ENCODE measurements at places on chromosomes 3 and 15. TPM values are rescaled to one million over a fixed set of nuclear protein-coding genes. Genes with fewer than 3 reads are reported as not detected.
A peak's percentile ranks its signal among the peaks of the same experiment; 100 is the strongest.

- DNase-seq, result no peak
Measured at GRCh38 chr3:186895406-186895805, 34.9 kb upstream of the ST6GAL1 start.

- DNase-seq, result no peak
Measured at GRCh38 chr3:13563321-13563720, 14.4 kb downstream of the FBLN2 start.

GRCh38 chr3:192409838-192410683 is 317.3 kb downstream of the FGF12 start:
- DNase-seq, result no peak

DNA sequence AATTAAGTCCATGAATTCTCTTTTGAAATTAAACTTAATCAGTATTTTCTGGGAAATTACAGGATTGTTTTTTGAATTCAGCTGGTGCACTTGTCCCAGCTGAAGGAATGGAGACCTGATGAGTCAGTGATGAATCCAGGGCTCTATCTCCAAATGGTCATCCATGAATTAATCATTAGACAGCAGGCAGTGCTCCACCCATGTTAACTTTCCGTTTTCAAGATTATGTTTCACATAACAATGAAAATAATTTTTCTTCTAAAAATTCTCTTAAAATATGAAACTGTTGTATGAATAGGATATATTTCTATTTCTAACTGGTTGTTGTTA is 13.9 kb upstream of the PAQR9 start:
- peak; percentile 48 for DNase-seq

DNA sequence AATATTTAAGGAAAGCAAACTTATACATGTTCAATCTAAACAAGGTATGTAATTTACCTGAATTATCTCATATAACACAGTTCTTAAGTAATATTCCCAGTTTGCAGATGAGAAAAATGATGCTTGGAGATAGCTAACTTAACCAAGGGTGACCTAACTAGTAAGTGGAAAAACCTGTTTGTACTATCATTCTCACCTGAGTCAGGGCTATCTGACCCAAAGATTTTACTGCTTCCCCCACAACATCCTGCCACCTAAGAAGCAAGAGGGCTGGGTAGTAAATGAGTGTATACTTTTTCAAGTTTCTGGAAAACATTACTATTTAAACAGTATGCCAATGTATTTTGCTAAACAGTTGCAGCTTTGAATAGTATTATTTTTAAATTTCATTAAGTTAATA is 10.6 kb downstream of the TP63 start:
- DNase-seq, result no peak

DNA sequence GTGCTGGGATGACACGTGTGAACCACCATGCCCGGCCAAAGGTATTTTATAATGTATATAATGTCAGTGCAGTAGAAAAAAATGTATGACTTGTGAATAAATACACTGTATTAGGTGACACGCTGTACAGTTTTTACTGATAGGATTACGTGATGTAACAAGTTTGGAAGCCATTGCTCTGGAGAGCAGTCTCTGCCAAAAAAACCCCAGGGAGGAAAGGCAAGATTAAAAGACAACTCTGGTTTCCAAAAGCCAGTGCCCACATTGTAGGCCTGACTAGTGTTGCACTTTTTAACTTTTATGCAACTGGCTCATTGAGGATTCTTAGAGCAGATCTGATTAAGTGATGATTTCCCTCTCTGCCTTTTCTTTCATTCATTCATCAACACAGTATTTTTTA is 62.0 kb upstream of the SLC2A2 start:
- DNase-seq, result no peak

DNA sequence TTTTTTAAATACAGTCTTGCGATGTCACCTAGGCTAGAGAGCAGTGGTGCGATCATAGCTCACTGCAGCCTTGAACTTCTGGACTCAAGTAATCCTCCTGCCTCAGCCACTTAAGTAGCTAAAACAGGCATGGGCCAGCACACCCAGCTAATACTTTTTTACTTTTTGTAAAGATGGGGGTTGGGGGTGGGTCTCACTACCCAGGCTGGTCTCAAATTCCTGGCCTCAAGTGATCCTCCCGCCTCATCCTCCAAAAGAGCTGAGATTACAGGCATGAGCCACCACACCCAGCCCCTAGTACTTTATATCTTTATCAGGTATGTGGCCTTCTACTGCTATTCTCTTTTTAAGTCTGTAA is 8.3 kb downstream of the PEAK1 start:
- DNase-seq, result no peak

- DNase-seq, result no peak
Measured at GRCh38 chr15:67156834-67157233, 91.4 kb downstream of the SMAD3 start.

- DNase-seq, result no peak
Measured at GRCh38 chr3:50167069-50167840, 12.1 kb downstream of the SEMA3F start.

- peak; percentile 30 for DNase-seq
Measured at GRCh38 chr15:78714890-78715289, 73.9 kb upstream of the CHRNB4 start.

- no peak for DNase-seq
Measured at GRCh38 chr3:154122912-154123559, 1.8 kb downstream of the ARHGEF26 start.

GRCh38 chr3:159841766-159842165 is 146.9 kb upstream of the IL12A start:
- DNase-seq, result no peak

DNA sequence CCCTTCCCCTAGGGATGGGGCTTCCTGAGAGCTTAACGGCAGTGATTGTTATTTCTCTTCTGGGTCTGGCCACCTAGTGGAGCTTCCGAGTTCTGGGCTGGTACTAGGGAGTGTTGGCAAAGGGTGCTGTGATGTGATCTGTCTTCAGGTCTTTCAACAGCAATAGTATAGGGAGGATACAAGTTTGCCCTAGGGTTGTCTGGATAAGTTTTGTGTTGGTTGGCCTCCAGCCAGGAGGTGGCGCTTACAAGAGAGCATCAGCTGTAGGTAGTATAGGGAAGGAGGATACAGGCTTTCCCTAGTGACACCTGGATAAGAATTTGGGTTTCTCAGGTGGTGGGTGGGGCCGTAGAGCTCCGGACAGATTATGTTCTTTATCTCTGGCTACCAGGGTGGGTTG is 19.2 kb upstream of the CPOX start:
- DNase-seq, result no peak

GRCh38 chr3:132615881-132616280 is 18.8 kb downstream of the ACKR4 start:
- DNase-seq, result peak; percentile 45

- DNase-seq, result no peak
Measured at GRCh38 chr15:90035840-90036230, 34.7 kb downstream of the ZNF710 start.

DNA sequence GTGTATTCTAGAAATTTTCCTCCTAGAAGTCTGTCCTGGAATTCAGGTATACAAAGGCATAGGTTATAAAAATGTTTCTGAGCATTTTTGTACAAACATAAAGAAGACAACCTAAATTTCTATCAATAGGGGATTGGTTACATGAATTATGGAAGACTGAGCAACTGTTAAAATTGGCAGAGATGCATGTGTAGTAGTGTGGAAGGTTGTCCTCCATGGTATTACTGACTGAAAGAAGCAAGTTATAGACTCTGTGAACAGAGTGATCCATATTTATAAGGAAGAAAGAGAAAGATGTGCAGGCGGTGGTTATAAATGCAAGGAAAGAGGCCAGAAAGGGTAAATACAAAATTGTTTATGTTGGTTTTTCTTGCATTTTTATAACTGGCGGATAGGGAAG is 38.3 kb upstream of the CMTM7 start:
- DNase-seq, result no peak

DNA sequence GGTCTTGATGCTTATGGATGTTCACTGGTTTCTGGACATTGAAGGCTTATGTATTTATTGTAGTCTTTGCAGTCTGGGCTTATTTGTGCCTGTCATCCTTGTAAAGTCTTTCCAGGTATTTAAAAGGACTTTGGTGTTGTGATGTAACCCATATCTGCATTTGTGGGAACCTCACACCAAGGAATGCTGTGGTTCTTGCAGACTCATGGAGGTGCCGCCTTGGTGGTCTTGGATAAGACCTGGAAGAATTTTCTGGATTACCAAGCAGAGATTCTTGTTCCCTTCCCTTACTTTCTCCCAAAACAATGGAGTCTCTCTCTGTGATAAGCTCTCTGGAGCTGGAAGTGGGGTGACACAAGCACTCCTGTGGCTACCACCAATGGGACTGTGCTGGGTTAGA is 363.5 kb upstream of the NECTIN3 start:
- DNase-seq, result no peak

- DNase-seq, result no peak
Measured at GRCh38 chr15:69852916-69853315, 244.8 kb downstream of the TLE3 start.

GRCh38 chr3:194537732-194538247 is 51.0 kb upstream of the ATP13A3 start:
- DNase-seq, result peak; percentile 95

Gene CPNE4
- total RNA-seq, result 0.13 TPM

Gene AHSG
- not detected for total RNA-seq

Gene NOX5
- total RNA-seq, result 0.46 TPM

Gene SLC25A26
- 25.9 TPM for total RNA-seq

Gene SLC12A1
- not detected for total RNA-seq

All from LHCN-M2 (cell line).